ENCODE measurements at places on chromosomes 6 and 20.

- H3K36me3 ChIP-seq: no peaks in the 10 kb centered on the region
- no peaks in the 10 kb centered on the region for H3K4me1 ChIP-seq
- DNase-seq: no peak
- H3K27me3 ChIP-seq: no peaks in the 10 kb centered on the region
Measured at GRCh38 chr20:47332381-47333206, 23.9 kb downstream of the ZMYND8 start.

DNA sequence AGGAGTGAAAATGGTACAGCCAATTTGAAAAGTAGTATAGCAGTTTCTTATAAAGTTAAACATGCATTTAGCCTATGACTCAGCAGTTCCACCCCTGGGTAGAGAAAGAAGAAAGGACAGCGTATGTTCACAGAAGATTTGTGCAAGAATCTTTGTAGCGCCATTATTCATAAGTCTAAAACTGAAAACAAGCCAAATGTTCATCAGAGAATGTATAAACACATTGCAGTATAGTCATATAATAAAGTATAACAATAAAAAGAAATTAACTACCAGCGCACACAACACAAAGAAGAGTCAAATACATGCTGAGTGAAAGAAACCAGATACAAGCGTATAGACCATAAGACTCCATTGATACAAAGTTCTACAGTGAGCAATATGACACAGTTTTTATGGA lies 294.0 kb downstream of the SAMD5 start:
- no peak overlapping the region for H3K4me3 ChIP-seq
- H3K4me1 ChIP-seq: no peaks in the 10 kb centered on the region
- H3K27ac ChIP-seq: no peak overlapping the region
- no peaks in the 10 kb centered on the region for H3K36me3 ChIP-seq
- DNase-seq: no peak

- no peak overlapping the region for H3K27ac ChIP-seq
- H3K4me3 ChIP-seq: no peak overlapping the region
- no peaks in the 10 kb centered on the region for H3K27me3 ChIP-seq
- H3K4me1 ChIP-seq: peaks cover 30% of the 10 kb centered on the region
Measured at GRCh38 chr20:38110525-38111178, 54.4 kb downstream of the TGM2 start.

DNA sequence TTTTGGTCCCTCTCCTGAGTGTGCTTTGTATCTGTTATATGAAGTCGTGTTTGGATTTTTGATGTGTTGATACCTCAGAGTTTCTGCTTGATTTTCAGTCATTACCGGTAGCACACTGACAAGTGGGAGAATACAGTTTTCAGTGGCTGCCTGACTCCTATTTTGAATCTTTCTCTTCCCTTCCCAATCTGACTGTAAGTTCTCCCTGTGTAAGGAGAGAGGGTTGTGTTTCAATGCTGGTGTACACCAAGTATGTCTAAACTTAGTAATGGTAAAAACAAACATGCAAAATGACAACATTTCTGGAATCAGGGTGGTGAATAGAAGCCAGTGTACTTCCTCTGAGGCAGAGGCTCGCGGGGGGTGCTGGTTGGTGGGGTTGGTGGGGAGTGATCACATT lies 103.4 kb downstream of the HIVEP1 start:
- H3K36me3 ChIP-seq: peaks cover 52% of the 10 kb centered on the region
- no peaks in the 10 kb centered on the region for H3K27me3 ChIP-seq
- no peak overlapping the region for H3K4me3 ChIP-seq

- no peaks in the 10 kb centered on the region for H3K36me3 ChIP-seq
- H3K4me1 ChIP-seq: no peaks in the 10 kb centered on the region
- no peak overlapping the region for H3K27ac ChIP-seq
Measured at GRCh38 chr6:11628562-11628961, 91.0 kb downstream of the TMEM170B start.

DNA sequence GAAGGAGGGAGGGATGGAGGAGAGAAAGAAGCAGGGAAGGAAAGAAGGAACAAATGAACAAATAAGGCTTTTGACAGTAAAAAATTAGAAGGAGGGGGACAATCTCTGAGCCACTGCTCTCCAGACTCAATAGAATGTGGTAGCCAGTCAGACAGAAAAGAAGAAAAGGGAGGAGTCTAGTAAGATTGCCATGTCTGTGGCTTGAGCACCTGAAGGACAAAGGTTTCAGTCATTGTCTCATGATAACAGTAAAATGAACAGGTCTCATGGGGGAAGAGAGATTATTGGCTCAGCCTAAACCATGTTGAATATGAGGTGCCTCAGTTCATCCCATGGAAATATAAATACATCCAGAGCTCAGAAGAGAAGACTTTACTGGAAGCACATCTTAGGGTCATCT lies 14.0 kb upstream of the LOC128125822 start:
- no peaks in the 10 kb centered on the region for H3K4me1 ChIP-seq
- no peaks in the 10 kb centered on the region for H3K36me3 ChIP-seq
- no peak overlapping the region for H3K4me3 ChIP-seq
- no peaks in the 10 kb centered on the region for H3K27me3 ChIP-seq
- H3K27ac ChIP-seq: no peak overlapping the region
- DNase-seq: no peak

- H3K27me3 ChIP-seq: no peaks in the 10 kb centered on the region
- DNase-seq: no peak
- no peaks in the 10 kb centered on the region for H3K4me1 ChIP-seq
- H3K4me3 ChIP-seq: no peak overlapping the region
- H3K36me3 ChIP-seq: no peaks in the 10 kb centered on the region
Measured at GRCh38 chr6:112946051-112946450, 598.9 kb downstream of the RFPL4B start.

DNA sequence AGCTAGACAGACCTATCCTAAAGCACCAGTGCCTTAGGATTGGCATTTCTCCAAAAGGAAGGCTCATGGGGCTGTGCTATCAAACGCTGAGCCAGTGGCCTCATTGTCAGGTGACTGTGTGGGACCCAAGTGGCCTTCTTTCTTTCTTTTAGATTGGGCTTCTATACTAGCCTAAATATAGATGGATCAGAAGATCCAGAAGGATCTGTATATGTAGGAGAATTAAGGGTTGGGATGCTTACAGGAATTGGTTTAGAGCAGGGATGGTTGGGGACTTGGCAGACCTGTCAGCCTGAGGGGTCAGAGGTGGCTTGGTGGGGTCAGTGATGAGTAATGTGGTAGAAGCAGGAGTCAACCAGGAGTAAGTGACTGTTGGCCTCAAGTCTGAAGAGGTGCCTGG lies 14.8 kb downstream of the ABT1 start:
- H3K4me1 ChIP-seq: no peaks in the 10 kb centered on the region
- no peak for DNase-seq
- no peak overlapping the region for H3K4me3 ChIP-seq
- peaks cover 24% of the 10 kb centered on the region for H3K27me3 ChIP-seq
- no peaks in the 10 kb centered on the region for H3K36me3 ChIP-seq
- no peak overlapping the region for H3K27ac ChIP-seq

DNA sequence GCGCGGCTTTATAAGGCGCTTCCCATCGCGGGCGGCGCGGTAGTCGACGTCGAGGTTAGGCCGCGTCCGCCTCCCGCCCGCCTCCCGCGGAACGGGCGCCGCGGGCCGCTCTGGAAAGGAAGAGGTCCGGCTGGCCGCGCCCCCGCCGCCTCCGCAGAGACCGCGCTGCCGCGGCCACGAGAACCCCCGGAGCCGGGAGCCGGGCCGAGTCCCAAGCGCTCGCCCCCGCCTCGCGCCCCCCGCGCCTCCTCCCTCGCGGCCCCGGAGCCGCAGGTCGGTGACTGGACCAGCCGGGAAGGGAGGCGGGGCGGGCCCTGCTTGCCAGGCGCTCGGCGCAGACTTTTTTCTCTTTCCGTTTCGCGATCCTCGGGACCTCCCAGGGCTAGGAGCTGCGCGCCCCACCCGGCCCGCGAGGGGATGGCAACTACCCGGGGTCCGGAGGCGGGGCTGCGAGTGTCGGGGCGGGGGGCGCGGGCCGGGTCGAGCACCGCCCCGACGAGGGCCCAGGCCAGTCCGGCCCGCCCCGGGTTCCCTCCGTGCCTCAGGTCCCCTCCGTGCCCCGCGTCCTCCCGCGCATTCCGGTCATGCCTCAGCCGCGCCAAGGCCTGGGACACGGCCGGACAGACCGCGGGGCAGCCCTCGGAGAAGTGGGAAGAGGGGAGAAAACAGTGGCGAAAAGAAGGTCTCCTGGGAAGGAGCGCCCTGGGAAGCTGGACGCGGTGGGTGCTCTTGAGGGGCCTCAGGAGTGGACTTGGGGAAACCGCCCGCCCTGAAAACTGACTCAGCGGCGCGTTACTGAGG lies 417 bp upstream of the PXDC1 start:
- peak; percentile 79 for DNase-seq
- peak overlapping the region; percentile 99 for H3K27ac ChIP-seq
- peak overlapping the region; percentile 92 for H3K4me3 ChIP-seq
- no peaks in the 10 kb centered on the region for H3K27me3 ChIP-seq

GRCh38 chr20:15166744-15167143 lies 829.3 kb upstream of the FLRT3 start:
- H3K27me3 ChIP-seq: no peaks in the 10 kb centered on the region
- no peak overlapping the region for H3K4me3 ChIP-seq
- H3K27ac ChIP-seq: no peak overlapping the region
- no peaks in the 10 kb centered on the region for H3K36me3 ChIP-seq
- no peak for DNase-seq

DNA sequence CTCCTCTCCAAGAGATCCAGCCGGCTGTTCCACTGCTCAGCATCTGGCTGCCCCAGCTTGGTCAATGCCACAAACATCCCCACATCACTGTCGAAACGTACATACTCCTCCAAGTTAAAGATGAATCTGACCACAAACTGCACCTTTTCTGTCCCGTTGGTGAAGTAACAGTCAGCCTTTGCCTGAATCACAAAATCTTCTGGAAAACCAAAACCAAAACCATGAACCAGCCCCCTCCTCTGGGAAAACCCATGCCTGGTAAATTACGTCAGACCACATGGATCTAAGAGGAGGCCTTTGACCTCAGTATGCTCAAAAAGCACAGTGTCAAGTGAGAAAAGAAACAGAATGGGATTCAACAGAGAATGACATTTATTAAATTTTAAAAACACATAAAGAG lies 1.7 kb downstream of the HLA-DOB start:
- no peak overlapping the region for H3K4me3 ChIP-seq
- no peaks in the 10 kb centered on the region for H3K27me3 ChIP-seq
- H3K4me1 ChIP-seq: no peaks in the 10 kb centered on the region
- peak; percentile 25 for DNase-seq
- no peak overlapping the region for H3K27ac ChIP-seq
- H3K36me3 ChIP-seq: no peaks in the 10 kb centered on the region

GRCh38 chr20:54340667-54341081 lies 132.8 kb downstream of the PFDN4 start:
- H3K27ac ChIP-seq: no peak overlapping the region
- H3K4me1 ChIP-seq: no peaks in the 10 kb centered on the region
- no peaks in the 10 kb centered on the region for H3K36me3 ChIP-seq
- H3K4me3 ChIP-seq: no peak overlapping the region

DNA sequence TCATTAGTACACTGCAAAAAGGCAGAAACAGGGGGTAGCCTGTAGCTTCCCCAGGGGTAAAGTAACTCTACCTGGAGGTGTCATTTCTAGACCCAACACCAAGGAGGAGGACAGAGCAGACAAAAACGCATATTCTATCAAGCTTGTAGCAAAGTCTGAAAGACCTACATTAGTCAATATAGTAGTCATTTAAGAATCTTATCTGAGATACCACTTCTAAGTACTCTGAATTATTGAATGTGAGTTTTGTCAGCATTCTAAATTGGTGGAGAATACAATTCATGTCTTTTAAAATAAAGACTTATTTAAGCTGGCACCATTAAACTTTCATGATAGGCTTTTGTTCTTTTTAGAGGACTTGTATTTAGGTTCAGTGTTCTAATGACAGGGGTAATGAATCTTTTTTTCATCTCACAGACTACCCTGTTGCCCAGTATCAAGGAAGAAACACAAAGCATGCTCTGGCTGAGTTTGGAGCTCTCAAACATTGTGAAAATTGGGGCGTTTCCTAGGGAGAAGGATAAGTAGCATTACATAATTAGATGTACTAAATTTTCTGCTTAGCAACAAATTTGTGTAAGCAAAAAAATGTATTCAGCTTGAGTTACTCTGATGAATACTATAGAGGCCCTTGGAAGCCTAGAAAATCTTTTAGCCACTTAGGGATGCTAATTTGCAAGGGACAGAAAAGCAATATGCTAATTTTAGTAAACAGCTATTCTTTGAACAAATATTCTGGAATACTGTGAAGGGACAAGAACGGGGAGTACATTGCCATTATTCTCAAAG lies 255.4 kb upstream of the HSF2 start:
- H3K4me3 ChIP-seq: no peak overlapping the region
- H3K27me3 ChIP-seq: no peaks in the 10 kb centered on the region
- H3K36me3 ChIP-seq: no peaks in the 10 kb centered on the region

DNA sequence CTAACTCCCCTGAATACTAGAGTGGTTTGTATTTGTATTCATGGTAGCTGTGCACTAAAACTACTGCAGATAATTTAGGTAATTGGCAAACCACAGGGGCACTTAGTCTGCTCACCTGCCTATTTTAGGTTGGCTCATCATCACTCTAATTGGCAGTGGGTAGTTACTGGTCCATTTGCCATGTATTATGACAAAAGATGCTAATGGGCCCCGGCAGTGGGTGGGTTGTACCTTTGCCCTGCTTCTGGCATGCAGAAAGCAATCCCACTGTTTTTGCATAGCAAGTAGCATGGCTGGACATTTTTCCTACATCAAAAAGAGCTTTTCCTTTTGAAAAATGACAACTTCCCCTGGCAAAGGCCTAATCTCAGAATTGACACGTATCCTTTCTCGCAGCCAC lies 741.4 kb upstream of the MAP3K7 start:
- H3K4me1 ChIP-seq: no peaks in the 10 kb centered on the region
- no peaks in the 10 kb centered on the region for H3K36me3 ChIP-seq
- no peak overlapping the region for H3K4me3 ChIP-seq
- no peak overlapping the region for H3K27ac ChIP-seq

GRCh38 chr6:111796310-111796918 lies 76.8 kb downstream of the FYN start:
- H3K36me3 ChIP-seq: no peaks in the 10 kb centered on the region
- H3K27ac ChIP-seq: no peak overlapping the region
- DNase-seq: no peak
- no peak overlapping the region for H3K4me3 ChIP-seq
- H3K4me1 ChIP-seq: peaks cover 63% of the 10 kb centered on the region

- no peak overlapping the region for H3K4me3 ChIP-seq
- no peaks in the 10 kb centered on the region for H3K36me3 ChIP-seq
- no peak for DNase-seq
- H3K4me1 ChIP-seq: no peaks in the 10 kb centered on the region
- no peak overlapping the region for H3K27ac ChIP-seq
Measured at GRCh38 chr6:155349129-155349528, 34.8 kb upstream of the TFB1M start.

DNA sequence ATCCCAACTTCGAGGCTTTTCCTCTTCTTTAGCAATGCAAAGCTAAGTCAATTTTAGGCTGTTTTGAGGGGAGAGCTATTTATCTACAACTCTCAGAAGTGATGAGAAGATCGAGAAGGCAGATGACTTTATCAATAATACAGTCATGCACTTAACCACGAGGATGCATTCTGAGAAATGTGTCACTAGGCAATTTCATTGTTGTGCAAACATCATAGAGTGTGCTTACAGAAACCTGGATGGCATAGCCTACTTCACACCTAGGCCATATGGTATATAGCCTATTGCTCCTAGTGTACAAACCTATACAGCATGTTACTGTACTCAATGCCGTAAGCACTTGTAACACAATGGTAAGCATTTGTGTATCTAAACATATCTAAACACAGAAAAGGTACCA lies 66.6 kb downstream of the PRND start:
- H3K4me3 ChIP-seq: no peak overlapping the region
- peaks cover 46% of the 10 kb centered on the region for H3K36me3 ChIP-seq
- no peak overlapping the region for H3K27ac ChIP-seq
- H3K27me3 ChIP-seq: no peaks in the 10 kb centered on the region

GRCh38 chr6:36650848-36651478 lies 27.6 kb upstream of the CDKN1A start:
- no peaks in the 10 kb centered on the region for H3K4me1 ChIP-seq
- H3K27me3 ChIP-seq: no peaks in the 10 kb centered on the region
- H3K27ac ChIP-seq: no peak overlapping the region
- no peak overlapping the region for H3K4me3 ChIP-seq
- no peaks in the 10 kb centered on the region for H3K36me3 ChIP-seq

All from tibial nerve (tissue), 4 donors.